ENCODE measurements at places on chromosomes 1 and 21. TPM values are rescaled to one million over a fixed set of nuclear protein-coding genes. Genes with fewer than 3 reads are reported as not detected.
A peak's percentile ranks its signal among the peaks of the same experiment; 100 is the strongest.

DNA sequence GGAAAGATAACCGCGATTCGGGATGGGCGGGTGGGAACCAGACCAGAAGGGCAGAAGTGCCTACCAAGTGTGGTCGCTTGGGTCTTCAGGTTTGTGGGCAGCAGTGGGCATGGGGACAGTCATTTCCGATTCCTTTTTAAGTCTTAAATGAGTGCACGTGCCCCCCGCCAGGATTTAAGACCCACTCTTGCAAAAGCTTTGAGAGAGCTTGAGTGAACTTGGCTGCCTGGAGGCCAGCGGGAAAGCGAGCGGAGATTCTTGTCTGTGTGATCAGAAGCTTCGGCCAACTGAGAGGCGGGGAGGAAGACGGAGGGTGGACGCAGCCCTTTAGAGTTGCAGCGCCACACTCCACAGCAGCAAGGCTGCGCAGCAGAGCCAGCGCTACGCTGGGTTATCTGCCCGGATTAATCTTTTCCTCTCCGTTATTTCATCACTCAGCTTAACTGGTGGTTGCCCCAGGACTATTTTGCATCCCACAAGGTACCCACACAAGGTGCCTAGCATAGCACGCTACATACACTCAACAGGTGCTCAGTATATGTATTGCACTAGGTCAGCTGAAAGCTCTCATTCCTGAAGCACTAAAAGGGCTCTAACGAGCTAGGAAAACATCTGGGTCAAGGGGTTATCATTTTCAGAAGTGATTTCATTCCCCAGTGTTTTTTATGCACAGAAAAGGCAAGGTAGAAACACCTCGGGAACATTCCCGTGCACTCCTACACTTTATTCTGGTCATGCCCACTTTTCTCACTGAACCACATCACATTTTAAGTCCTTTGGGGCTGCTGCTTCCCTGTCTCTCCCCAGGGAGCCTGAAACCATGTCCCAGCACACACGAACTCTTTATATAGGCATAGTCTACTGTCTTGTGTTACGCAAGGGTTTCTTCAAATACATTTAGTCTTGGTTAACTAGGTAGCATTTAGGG, 1.5 kb upstream of the BATF3 start:
- peaks cover 7% of the 10 kb centered on the region for H3K27me3 ChIP-seq
- peaks cover 14% of the 10 kb centered on the region for H3K36me3 ChIP-seq
- H3K4me3 ChIP-seq: peak overlapping the region; percentile 89
- H3K27ac ChIP-seq: peak overlapping the region; percentile 78
- peak; percentile 59 for DNase-seq

DNA sequence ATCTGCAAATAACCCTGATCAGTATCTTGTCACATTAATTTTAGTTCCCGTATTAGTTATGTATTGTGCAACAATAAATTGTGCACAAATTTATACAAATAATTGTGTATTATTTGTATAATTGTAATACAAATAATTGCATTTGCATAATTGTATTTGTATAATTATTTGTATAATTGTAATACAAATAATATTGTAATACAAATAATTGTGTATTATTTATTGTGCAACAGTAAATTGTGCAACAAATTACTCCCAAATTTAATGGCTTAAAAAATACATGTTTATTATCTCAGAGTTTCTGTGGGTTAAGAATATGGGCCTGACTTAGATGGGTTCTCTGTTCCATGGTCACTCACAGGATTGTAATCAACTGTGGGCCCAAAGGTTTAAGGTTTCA, 86.2 kb upstream of the SAMSN1 start:
- H3K27ac ChIP-seq: no peak overlapping the region
- no peaks in the 10 kb centered on the region for H3K36me3 ChIP-seq
- no peak for DNase-seq
- no peaks in the 10 kb centered on the region for H3K27me3 ChIP-seq
- no peak overlapping the region for H3K4me3 ChIP-seq

AIDA gene
- total RNA-seq: 49.5 TPM

- no peak for DNase-seq
- H3K4me3 ChIP-seq: no peak overlapping the region
- H3K4me1 ChIP-seq: peaks cover 10% of the 10 kb centered on the region
- no peaks in the 10 kb centered on the region for H3K36me3 ChIP-seq
- no peak overlapping the region for H3K27ac ChIP-seq
Measured at GRCh38 chr21:45303091-45303615, 15.5 kb upstream of the POFUT2 start.

DNA sequence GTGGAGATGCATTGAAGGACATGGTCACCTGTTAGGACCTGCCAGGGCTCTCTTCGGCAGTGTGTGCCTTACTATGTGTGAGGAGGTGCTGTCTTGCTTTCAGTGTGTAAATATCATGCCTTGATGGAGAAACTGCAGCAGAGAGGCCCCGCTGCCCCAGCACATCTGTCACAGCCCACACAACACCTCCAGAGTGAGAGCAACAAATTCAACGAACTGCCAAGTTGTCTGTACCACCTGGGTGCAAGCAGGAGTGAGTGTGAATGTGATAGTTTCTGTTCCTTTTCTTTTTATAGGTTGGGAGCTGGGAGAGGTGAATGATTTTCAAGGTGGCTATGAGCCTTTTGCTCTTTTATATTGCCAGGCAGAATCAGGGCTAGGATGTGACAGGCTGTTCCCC, 114.6 kb upstream of the KIAA0040 start:
- DNase-seq: no peak
- H3K36me3 ChIP-seq: no peaks in the 10 kb centered on the region
- peaks cover 6% of the 10 kb centered on the region for H3K27me3 ChIP-seq
- H3K27ac ChIP-seq: no peak overlapping the region
- H3K4me3 ChIP-seq: no peak overlapping the region
- no peaks in the 10 kb centered on the region for H3K4me1 ChIP-seq

Data from activated T-cell treated with anti-CD3 and anti-CD28 coated beads, Interleukin-2, amount 50 U/mL, for 72 hours (primary cell).